Omental fat pad (tissue), 4 donors: ENCODE measurements at places on chromosomes 5 and 9.

- DNase-seq, result no peak
Measured at GRCh38 chr9:27280860-27281259, 16.1 kb downstream of the EQTN start.

DNA sequence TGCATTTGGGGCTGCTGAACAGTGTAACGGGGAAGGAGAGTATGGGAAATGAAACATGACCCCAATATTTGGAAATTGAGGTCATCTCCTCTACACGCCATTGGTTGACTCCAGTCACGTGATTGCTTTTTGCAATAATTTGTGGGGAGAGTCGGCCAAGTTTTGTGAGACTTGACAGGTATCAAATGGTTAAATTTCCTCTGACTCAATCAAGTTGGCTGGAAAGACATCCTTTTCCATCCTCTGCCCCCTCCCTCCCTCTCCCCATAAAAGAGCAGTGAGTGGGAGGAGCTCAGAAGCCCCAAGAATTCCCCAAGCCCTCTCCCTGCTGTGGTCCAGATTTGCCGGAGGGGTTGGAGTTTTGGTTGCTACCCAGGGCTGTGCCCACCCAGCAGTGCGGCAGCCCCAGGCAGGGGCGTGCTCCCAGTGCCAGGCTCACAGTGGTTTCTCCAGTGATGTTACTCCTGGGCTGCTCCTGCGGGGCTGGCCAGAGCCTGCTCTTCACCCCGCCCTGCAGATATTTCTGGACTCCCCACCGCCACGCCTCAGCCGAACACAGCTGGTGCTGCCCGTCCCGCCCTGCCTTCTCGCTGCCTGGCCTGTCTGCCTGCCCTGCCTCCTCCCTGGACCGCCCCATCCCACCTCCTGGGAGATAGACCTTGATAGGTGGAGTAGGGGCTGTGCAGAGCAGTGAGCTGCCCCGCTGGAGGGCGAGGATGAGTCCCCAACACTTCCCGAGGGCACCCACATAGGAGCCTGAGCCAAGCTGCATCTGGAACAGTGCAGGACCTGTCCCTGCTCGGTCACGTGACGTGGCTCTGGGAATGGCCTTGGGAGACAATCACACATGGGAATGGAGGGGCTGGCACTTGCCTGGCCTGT is 3.4 kb downstream of the COL5A1 start:
- peak; percentile 79 for DNase-seq

DNA sequence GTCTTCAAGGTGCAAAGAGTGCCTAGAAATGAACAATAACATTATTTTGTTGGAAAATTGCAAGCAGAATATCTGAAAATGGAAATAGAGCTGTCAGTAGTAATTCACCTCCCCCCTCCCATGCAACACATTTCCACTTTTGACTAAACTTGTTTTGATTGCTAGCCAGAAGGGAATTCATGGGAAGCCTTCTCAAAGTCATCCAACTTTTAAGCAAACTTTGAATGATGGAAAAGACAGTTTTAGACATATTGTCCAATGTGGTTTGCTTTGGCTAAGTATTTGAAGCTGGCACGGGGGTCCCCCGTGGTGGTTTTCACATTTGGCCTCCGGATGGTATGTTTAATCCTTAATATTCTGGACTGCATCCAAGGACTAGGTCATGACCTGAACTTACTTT is 7.5 kb downstream of the NR2F1 start:
- no peak for DNase-seq

- DNase-seq, result no peak
Measured at GRCh38 chr5:149151717-149152116, 10.4 kb downstream of the ABLIM3 start.
